ENCODE measurements at places on chromosomes 2 and 18. TPM values are rescaled to one million over a fixed set of nuclear protein-coding genes. Genes with fewer than 3 reads are reported as not detected.

The PRSS56 gene
- polyA plus RNA-seq = 1.1 TPM

The IL36RN gene
- polyA plus RNA-seq = not detected

The ZSWIM2 gene
- polyA plus RNA-seq = not detected

The CRYGD gene
- not detected for polyA plus RNA-seq

The CCDC102B gene
- 10.6 TPM for polyA plus RNA-seq

The CRACDL gene
- 1.9 TPM for polyA plus RNA-seq

The POTEE gene
- 0.19 TPM for polyA plus RNA-seq

The PROM2 gene
- 2.3 TPM for polyA plus RNA-seq

DNA sequence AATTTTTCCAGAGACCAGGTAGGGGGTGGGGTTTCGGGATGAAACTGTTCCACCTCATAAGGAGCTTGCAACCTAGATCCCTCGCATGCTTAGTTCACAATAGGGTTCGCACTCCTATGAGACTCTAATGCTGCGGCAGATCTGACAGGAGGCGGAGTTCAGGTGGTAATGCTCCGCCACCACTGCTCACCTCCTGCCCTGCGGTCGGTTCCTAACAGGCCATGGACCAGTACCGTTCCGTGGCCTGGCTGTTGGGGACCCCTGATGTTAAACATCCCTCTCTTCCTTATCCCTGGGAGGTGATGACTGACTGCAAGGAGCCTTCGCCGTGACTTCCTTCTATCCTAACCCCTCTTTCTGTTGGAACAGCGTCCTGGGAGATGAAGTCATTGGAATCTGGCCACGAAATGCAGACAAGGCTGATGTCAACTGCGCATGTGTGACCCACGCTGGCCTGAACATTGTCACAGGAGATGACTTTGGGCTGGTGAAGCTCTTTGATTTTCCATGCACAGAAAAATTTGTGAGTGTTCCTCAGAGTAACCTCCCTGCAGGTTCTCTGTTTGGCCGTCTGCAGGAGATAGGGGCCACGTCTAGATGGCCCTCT is 82.4 kb downstream of the RTN4 start:
- DNase-seq = no peak

GRCh38 chr18:44938720-44939665 is 258.3 kb downstream of the SETBP1 start:
- no peak for DNase-seq

GRCh38 chr2:9570182-9571060 is 14.8 kb upstream of the ADAM17 start:
- no peak for DNase-seq

GRCh38 chr2:221429741-221430491 is 142.2 kb downstream of the EPHA4 start:
- no peak for DNase-seq

- DNase-seq = peak; percentile 78
Measured at GRCh38 chr2:159202568-159203071, 83.9 kb downstream of the WDSUB1 start.

- DNase-seq = peak; percentile 22
Measured at GRCh38 chr2:148552675-148553331, 91.7 kb upstream of the EPC2 start.

DNA sequence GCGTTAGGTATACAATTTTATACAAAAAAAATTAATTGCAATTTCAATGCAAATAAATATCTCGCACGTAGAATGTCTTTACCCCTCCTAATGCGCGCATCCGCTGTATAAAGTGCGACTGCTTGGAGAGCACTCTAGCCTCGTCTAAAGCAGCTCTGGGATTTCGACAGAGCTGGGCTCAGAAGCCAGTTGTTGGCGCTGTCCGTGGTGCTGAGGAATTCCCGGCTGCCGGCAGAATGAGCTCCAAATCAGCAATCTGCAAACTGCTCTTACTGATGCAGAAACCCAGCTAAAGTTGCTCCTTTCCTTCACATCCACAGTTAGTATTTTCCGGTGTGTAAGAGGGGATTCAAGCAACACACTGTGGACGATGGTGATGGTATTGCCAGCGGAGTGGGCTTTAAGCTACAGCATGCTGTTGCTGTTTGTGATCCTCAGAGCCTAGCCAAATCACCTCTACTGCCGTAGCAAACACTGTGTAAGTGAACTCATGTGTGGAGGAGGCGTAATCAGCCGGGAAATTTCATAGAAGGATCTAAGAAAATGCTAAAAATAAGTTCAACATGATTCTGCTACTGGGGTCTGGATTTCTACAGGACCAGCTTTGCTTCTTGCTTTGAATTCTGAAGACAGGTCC is at the start of gene VWC2L:
Gene VWC2L (plus strand): TSS at position 137 of the 637 bp plus-strand sequence. CDS start 3,140 bp downstream, outside the sequence.
- DNase-seq = peak; percentile 81

DNA sequence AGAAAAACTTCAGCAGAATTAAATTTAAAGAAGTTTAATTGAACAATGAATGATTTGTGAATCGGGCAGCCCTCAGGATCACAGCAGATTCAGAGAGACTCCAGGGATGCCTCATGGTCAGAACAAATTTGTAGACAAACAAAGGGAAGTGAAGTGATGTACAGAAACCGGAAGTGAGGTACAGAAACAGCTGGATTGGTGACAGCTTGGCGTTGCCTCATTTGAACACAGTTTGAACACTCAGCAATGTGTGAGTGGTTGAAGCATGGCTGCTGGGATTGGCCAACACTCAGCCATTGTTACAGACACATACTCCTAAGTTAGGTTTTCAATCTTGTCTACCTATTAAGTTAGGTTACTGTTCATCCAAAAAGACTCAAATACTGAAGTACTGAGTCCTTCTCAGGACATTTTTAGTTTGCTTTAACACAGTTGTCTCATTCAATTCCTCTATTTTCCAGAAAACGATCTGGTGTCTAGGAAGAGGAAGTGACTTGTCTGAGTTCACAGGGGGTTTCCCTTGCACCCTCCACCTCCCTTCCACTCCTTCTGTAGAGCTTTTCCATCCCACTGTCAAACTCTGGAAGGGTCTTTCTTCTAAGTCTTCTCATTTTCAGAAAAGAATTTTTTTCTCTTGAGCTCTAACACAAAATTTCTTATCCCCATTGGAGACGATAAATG is 137.9 kb downstream of the SLC4A3 start:
- DNase-seq = no peak

DNA sequence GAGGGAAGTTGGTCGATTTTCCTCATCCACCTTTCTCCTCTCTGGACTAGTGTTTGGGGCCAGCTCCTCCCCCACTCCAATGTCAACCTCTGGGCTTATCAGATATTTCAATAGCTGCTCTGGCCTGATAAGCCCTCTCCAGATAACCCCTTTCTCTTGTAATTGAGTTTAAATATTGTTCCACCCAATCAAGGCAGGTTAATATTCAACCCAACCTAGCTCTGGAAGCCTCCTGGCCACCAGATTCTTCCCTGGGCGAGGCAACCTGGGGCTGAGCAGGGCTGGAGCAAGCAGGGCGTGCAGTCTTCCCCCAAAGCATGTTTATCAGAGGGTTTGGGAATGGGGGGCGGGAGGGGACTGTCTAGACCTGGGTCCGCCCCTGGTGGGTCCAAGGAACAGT is 73.8 kb downstream of the TFCP2L1 start:
- no peak for DNase-seq

DNA sequence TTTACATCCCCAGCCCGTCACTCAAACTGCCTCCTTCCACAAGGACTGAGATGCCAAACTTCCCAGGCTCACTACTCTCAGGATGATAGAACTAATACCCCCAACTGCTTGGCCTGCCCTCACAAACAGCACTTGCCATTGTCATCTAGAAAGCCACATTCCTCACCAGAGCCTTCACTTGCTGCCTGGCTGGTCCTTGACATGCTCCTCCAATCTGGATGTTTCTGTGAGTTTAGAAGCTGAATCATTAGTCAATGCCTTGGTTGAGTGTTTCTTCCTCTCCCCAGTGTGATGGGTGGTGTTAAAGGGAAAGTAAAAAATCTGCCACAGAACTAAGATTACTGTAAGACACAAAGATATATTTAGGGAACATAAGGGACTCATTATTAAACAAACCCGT is 52.5 kb downstream of the MARCHF4 start:
- no peak for DNase-seq

DNA sequence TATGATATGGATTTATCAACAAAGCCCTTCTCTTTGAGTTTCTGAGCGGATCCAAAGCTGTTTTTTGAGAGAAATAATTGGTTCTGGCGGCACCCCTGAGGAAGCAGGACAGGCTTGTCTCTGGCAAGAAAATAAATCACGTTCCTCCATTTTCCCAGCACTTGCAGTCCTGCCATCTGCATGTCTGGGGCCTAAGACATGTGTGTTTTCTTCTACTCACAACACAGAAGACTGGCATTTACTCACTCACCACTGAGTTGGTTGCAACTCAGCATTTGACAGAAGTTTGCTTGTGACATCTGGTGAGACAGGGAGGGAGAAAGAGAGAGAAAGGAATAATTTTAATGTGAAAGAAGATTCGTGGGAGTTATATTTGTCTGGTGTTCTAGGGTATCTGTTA is 37.0 kb upstream of the YES1 start:
- no peak for DNase-seq

DNA sequence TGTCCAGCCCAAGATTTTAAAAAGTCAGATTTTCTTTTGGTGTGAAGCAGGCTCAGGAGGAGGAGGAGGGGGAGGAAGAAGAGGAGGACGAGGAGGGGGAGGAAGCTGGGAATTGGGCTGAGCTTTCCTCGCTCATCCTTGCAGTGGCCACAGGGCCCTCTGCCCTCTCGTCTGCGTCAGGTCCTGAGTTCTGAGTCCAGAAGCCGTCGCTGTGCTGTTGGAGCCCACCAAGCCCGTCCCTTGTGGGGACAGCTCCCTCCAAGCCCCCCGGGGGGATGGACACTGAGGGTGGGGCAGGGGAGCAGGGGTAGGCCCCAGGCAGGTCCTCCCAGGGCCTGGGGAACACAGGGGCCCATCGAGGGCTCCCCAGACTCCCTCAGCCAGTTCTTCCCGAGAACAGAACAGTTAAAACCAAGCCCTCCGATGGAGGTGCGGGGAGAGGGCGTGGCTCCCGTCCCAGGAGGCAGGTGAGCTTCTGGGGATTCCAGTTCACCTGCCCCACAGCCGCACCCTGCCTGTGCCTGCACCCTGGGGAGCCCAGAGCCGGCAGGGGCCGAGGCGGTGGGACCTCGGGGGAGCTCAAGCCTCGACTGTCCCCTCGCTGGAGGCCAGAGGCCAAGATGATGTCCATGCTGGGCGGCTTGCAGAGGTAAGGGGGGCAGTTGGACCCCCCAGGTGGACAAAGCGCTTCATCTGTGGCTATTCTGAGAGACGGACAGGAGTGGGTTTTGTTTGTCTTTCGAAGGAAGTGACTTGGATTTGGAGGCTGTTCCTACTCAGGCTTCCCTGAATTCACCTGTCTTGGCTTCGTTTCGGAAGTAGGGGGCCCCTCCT is at the start of gene GAL3ST2:
Gene GAL3ST2 (plus strand): TSS at position 487 of the 834 bp plus-strand sequence. CDS start 134 bp downstream, at position 621.
- no peak for DNase-seq

DNA sequence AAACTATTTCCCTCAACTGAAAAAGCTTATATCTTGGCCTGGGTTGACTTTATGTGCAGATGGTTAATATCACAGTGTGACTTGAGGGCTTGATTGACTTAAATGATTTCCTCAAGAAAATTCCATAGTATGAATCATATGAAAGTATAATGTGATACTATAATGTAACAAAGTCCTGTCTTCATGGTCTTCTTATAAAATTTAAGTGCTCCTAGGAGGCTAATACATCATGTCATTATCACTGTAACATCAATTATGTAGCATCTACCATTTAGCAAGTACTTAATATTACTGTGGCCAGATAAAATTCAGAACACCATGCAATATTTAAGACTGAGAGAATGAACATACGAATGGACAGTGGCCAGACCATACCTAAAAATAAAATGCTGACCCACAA is 276.1 kb downstream of the RIT2 start:
- DNase-seq = no peak

GRCh38 chr2:110731064-110731463 is 1.3 kb upstream of the ACOXL start:
- DNase-seq = no peak

GRCh38 chr2:15889442-15890123 is 50.8 kb upstream of the MYCN start:
- peak; percentile 82 for DNase-seq

DNA sequence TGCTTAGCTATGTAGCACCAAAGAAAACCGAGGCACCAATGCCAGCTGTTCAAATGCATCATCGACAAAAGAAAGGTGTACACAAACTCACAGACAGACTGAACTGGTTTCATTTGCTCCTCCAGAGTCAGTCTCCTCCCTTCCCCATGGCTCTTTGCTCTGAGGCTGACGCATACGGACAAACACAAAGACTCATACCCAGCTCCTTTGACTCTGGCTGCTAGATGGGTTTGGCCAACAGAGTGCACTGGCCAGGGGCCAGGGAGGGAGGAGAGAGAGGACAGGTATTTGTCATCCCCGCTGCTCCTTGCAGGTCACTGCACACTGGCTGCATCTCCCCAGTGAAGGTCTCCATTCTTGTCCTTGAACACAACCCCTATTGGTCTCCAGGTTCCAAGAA is 40.7 kb downstream of the DNER start:
- DNase-seq = no peak

DNA sequence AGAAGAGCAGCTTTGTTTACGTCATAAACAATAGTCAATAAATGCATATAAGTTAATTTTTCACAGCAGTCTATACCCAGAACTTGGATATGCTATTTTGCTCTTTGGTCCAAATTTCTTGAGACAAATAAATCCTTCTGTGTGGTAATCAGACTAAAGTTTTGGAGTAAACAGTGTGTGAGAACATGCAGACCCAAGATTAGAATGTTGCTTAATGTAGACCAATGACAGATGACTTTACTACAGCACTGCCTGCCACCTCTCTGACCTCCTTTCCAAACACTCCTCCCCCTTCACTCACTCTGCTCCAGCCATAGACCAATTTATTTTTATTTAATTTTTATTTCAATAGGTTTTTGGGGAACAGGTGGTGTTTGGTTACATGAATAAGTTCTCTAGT is 115.3 kb upstream of the TANK start:
- no peak for DNase-seq

DNA sequence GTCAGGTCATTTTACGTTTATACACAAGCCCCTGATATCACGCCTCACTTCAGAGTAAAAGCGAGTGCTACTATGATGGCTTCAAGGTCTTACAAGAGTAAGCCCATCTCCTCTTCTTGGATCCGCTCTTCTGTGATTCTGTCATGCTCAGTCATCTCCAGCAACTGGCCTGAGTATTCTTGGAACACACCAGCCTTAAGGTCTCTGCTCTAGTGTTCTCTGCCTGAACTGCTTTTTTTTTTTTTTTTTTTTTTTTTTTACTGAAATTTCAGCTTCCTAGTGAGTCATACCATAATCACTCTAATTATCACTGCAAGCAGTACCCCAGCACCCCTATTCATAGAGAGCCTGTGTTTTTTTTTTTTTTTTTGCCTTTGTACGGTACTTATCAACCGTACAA is 1228.9 kb downstream of the CNTNAP5 start:
- no peak for DNase-seq

DNA sequence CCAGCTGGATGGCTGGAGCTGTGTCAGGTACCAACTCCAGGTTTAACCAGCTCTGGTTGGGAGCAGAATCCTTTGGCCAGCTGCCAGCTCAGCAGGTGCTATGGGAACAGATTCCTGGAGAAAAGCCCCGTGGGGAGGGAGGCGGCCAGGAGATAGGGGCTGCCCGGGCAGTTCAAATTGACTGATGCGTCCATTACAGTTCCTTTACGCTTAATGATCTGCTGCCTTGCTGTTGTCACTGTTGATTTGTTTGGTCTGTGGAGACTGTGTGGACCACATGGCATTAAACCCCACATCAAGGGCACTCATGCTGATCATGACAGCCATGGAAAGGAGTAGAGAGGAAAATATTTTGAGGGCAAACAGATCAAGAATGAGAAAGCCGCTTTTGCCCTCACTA is 200.0 kb downstream of the TSN start:
- no peak for DNase-seq

- DNase-seq = peak; percentile 69
Measured at GRCh38 chr2:149767516-149767974, 180.0 kb upstream of the MMADHC start.

Data from muscle of back (tissue), 13 donors.